ENCODE measurements at places on chromosomes 11 and 22. TPM values are rescaled to one million over a fixed set of nuclear protein-coding genes. Genes with fewer than 3 reads are reported as not detected.

DEFB131B gene
- total RNA-seq: not detected

TPBGL gene
- total RNA-seq: not detected

GRCh38 chr11:93188726-93189125 is 9.1 kb downstream of the SLC36A4 start:
- no peaks in the 10 kb centered on the region for H3K27me3 ChIP-seq
- DNase-seq: no peak
- H3K27ac ChIP-seq: no peak overlapping the region
- H3K4me1 ChIP-seq: no peaks in the 10 kb centered on the region
- H3K36me3 ChIP-seq: peaks cover 14% of the 10 kb centered on the region

GRCh38 chr11:18307461-18308139 is 14.3 kb downstream of the HPS5 start:
- H3K36me3 ChIP-seq: peaks cover 47% of the 10 kb centered on the region
- no peaks in the 10 kb centered on the region for H3K4me1 ChIP-seq
- H3K27ac ChIP-seq: no peak overlapping the region
- no peak for DNase-seq
- no peak overlapping the region for H3K4me3 ChIP-seq
- no peaks in the 10 kb centered on the region for H3K27me3 ChIP-seq

DNA sequence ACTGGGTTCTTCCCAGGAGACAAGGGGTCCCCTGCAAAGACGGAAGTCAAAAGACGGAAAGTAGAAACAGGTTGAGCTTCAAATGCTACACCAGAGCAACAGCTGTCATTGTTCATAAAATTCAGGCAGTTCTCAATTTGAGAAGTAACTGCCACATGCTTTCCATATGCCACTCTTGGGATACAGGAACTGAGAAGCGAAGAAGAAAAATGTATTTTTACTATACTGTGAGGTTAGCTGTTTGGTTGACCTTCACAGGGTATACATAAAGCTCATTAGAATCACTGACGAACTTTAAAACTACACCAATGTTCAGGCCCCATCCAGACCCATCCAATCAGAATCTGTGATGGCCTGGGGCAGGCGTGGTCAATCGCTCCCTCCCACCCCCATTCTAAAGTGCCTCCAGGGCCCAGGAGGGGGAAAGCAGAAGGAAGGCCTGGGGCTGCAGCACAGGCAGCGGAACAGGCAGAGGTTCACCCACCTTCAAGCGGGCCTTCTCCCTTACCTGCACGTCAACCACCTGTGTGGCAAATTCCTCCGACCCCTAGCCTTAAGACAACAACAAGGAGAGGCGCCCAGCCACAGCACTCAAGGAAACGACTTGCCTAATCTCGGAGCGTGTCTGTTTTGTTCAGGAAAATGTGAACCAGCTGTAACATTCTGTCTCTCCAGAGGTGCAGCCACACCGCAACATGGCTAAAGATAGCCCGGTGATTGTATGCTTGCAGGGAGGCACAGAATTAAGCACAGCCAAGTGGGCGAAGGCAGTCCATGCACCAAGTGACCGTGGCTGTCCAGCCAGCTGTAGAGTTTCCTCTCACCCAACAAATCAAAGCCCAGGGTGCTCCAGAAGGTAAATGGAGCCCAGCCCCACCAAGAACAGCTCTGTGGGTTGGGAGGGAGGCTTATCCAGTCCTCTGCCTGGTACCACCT is 82.6 kb downstream of the MICAL3 start:
- DNase-seq: no peak
- H3K27ac ChIP-seq: no peak overlapping the region
- no peaks in the 10 kb centered on the region for H3K27me3 ChIP-seq
- no peak overlapping the region for H3K4me3 ChIP-seq
- H3K4me1 ChIP-seq: no peaks in the 10 kb centered on the region

All from activated CD4-positive, alpha-beta T cell treated with anti-CD3 and anti-CD28 coated beads, Interleukin-2, amount 10 ng/mL, durations not matched to agents 7 days and 5 days (primary cell).